ENCODE measurements at places on chromosomes 1 and 21. TPM values are rescaled to one million over a fixed set of nuclear protein-coding genes. Genes with fewer than 3 reads are reported as not detected.
A peak's percentile ranks its signal among the peaks of the same experiment; 100 is the strongest.

DNA sequence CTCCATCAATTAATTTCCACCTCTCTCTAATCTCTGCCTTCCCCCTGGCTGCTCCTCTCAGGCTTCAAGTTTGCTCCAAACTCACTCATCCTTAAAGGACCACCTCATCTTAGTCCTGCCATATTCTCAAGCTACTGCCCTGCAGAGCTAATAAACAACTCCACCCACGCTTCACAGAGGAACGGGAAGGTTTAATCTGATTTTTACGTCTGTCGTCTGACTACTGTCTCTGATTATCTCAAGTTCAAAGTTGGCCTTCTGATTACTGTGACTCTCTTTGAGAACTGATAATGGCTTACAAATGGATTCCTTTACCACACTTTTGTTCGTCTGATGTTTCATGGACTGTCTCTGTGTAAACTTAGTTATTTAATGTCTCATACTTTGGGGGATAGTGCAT is 7.6 kb upstream of the CPT2 start:
- no peaks in the 10 kb centered on the region for H3K36me3 ChIP-seq
- H3K27me3 ChIP-seq = no peaks in the 10 kb centered on the region
- DNase-seq = no peak
- H3K4me3 ChIP-seq = no peak overlapping the region

- peak; percentile 47 for DNase-seq
- peaks cover 10% of the 10 kb centered on the region for H3K4me1 ChIP-seq
- no peak overlapping the region for H3K27ac ChIP-seq
- no peaks in the 10 kb centered on the region for H3K27me3 ChIP-seq
- H3K4me3 ChIP-seq = no peak overlapping the region
- H3K36me3 ChIP-seq = no peaks in the 10 kb centered on the region
Measured at GRCh38 chr1:219339466-219339865, 165.8 kb downstream of the LYPLAL1 start.

DNA sequence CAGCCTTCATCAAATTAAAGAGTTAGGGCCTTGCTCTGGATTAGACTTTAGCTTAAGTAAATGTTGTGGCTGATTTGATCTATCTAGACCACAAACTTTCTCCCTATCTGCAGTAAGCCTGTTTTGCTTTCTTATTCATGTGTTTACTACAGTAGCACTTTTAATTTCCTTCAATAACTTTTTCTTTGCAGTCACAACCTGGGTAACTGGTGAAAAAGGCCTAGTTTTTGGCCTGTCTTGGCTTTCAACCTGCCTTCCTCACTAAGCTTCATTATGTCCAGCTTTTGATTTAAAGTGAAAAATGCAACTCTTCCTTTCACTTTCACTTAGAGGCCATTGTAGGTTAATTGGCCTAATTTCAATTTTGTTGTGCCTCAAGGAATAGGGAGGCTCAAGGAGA is 12.5 kb upstream of the LPGAT1 start:
- H3K4me3 ChIP-seq = no peak overlapping the region
- H3K27me3 ChIP-seq = no peaks in the 10 kb centered on the region
- H3K27ac ChIP-seq = no peak overlapping the region
- DNase-seq = no peak
- H3K36me3 ChIP-seq = no peaks in the 10 kb centered on the region
- no peaks in the 10 kb centered on the region for H3K4me1 ChIP-seq

DNA sequence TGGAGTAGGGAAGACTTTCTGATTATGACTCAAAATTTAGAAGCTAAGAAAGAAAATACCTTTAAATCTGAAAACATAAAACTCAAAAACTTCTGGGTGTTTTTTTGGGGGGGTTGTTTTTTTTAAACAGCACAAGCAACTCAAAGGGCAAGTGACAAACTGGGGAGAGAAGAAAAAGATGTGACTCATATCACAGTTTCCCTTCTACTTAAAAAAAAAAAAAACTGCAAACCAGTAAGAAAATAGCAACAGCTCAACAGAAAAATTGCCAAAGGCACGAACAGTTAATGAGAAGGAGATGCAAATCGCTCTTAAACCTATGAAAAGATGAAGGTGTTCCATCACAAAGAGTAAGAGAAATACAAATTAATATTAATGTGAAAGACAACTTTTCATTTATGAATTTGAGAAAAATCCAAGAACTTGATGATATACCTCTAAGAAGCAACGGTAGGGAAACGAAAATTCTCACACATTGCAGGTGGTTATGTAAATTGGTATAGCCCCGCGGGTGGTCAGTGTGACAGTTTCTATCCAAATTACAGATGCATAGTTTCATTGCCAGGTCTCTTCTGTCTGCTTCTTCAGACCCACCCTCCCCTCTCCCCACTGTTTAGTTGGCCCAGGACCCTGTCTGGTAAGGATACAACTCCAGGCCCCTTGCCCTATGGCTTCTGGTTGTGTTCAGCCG is 9.0 kb downstream of the IFNAR2 start:
- no peak for DNase-seq
- H3K36me3 ChIP-seq = no peaks in the 10 kb centered on the region
- no peaks in the 10 kb centered on the region for H3K4me1 ChIP-seq
- H3K27ac ChIP-seq = no peak overlapping the region
- H3K4me3 ChIP-seq = no peak overlapping the region

DNA sequence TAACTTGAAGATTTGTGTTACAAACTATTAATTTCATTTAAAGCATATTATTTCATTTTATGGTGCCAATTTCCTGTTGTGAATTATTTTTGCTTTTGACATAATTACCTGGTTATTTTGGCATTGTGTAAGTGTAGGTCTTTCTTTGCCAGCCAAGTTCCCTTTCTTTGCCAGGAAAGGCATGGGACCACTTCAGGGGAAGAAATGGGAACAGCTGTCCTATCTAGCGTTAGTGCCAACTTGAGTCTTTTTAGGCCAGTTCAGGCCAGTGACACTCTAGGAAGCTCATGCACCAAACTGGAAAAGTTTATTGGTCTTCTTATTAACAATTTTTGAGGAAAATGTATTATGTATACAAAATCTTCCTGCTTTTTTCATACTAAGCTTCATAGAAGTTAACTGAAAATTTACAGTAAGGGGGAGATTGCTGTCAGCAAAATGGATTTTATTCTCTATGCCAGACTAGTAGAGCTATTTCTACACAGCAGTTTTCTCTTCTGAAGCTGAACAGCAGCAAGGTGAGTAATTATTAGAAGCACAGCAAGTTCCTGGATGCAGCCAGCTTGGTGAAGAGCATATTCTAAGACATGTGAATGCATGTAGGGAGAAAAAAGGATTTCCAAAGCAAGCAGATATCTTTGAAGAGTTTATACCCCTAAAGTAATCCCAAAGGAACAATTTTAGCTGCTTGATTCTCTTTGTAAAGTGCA is 914.6 kb upstream of the ADGRL4 start:
- DNase-seq = no peak
- no peaks in the 10 kb centered on the region for H3K27me3 ChIP-seq
- no peak overlapping the region for H3K4me3 ChIP-seq
- H3K27ac ChIP-seq = no peak overlapping the region
- no peaks in the 10 kb centered on the region for H3K36me3 ChIP-seq

TTLL7 gene
- total RNA-seq = 28.7 TPM

GRCh38 chr1:156691665-156692440 is 13.5 kb downstream of the CRABP2 start:
- H3K27me3 ChIP-seq = peaks cover 2% of the 10 kb centered on the region
- no peak for DNase-seq
- no peaks in the 10 kb centered on the region for H3K36me3 ChIP-seq
- peaks cover 29% of the 10 kb centered on the region for H3K4me1 ChIP-seq

DNA sequence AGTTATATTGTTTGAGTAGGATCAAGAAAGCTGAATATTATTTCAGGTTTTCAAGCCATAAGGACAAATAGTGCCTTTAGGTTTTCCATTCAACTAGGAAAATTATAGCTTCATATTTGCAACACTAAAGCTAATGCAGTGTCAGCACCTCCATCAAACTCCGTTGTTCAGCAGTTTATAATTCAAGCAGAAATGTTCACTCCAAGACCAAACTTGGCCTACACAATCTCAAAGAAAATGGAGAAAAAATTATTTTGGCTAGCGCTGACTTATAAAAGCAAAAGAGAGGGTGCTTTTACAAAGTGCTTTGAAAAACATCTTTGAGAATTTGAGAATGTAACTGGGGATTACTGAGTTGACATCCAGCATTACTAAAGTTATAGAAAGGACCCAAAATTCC is 1.4 kb downstream of the SPAG17 start:
- H3K27me3 ChIP-seq = no peaks in the 10 kb centered on the region
- no peak overlapping the region for H3K4me3 ChIP-seq
- no peaks in the 10 kb centered on the region for H3K36me3 ChIP-seq

- peak overlapping the region; percentile 93 for H3K27ac ChIP-seq
- H3K4me3 ChIP-seq = peak overlapping the region; percentile 45
- no peaks in the 10 kb centered on the region for H3K27me3 ChIP-seq
- no peaks in the 10 kb centered on the region for H3K36me3 ChIP-seq
Measured at GRCh38 chr1:214476986-214477870, 74.2 kb downstream of the PTPN14 start.
